ENCODE measurements at places on chromosomes 5 and 9.

- DNase-seq, result peak; percentile 51
These were observed 207.3 kb downstream of the ARHGAP26 start for GRCh38 chr5:142977363-142978051.

DNA sequence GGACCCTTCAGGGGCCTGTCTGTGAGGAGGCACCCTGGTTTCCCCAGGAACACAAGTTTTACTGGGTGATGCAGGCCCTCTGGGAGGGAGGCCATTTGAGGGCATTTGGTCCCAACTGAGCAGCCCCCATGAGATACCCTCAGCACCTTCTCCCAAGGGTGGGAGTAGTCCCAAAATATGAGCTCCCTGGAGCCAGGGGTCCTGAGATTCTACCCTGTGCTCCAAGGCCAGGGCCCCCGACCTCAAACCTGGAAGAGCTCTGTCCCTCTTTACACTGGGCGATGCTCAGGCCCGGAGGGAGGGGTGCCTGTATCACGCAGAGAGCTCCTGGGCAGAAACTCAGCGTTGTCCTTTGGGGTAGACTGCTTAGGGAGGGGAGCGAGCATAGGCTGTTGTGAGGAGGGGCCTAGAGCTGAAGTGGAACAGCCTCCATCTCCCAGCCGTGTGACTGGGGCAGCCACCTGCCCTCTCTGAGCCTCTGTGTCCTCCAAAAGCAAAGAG, 64.0 kb upstream of the SYNPO start:
- DNase-seq, result no peak

- no peak for DNase-seq
These were observed 81.6 kb upstream of the MPDZ start for GRCh38 chr9:13361076-13361475.

GRCh38 chr5:77309140-77309539, 98.7 kb downstream of the PDE8B start:
- DNase-seq, result no peak

GRCh38 chr5:17896605-17897004, 262.3 kb downstream of the TAF11L14 start:
- no peak for DNase-seq

DNA sequence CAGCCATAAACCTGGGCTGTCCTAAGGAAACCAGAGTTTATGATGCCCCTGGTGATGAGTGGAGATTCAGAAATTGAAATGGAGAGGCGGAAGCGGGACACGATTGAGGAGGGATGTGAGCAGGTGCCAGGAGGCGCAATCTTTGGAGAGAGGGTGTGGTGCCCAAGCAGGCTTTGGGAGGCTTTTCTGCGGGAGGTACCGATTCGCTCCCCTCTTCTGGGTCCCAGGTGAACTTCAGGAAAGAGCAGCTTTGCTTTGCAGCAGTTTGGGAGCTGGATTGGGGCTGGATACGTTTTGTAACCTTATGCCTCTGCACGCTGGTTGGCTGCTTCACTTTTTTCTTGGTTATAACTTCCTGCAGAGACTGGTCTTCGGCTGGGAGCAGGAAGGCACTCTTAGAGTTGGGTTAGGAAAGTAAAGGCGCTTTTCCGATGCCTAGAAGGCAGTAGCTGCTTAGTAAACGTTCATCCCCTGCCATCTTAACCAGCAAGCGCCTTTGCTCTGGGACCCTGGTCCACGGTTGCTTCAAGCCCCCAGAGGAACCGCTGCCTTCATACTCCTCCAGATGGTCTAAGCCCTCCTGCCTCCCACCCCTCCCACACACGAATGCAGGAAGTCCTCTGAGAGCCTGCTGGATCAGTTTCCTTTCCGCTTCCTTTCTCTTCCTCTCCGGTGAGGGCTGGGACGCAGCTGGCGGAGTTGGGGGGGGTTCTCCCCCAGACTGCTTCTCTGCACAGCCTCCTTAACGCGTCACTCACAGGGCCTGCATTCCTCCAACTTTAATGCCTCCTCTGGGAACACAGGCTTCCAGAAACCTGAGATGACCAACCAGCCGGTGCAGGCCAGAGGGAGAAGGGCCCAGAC, 15.2 kb upstream of the NEK6 start:
- DNase-seq, result no peak

DNA sequence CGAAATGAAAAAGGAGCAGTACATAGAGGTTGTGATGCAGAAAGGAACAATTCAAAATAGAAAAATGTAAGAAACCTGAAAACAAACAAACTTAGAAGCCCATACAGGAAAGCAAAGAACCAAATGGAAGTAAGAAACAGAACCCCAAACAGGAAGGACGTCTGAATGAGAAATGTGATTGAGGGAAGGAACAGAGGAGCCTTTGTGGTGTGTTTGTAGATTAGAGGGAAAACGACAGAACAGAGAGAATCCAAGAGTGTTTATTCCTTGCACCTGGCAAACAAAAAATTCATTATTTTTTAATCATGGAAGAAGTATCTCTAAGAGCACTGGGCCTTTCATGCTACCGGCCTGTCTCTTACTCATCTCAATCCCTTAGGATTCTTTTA, 67.8 kb upstream of the ZSWIM6 start:
- DNase-seq, result no peak

DNA sequence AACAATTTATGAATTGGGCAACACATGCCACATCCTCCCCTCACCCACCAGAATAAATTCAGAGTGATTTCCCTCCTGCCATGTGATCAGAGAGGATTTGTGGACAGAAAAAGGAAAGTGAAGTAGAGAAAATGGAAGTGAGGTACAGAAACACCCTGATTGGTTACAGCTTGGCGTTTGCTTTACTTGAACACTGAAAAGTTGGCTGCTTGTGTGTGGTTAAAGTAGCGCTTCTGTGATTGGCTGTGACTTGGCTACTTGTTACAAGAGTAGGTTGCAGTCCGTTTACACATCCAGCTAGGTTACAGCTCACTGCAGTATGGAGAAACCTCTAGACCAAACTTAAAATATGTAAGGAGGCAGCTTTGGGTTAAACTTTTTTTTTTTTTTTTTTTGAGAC, 205.2 kb upstream of the ZNF608 start:
- no peak for DNase-seq

- DNase-seq, result peak; percentile 35
These were observed 64.6 kb downstream of the SH3TC2 start for GRCh38 chr5:148998174-148998797.

Measured in activated naive CD4-positive, alpha-beta T cell treated with anti-CD3 and anti-CD28 coated beads, Interleukin-2, amount 10 ng/mL, durations not matched to agents 7 days and 5 days (primary cell).